NCI-H2081 (cell line): ENCODE measurements at places on chromosomes 5 and 9.

- DNase-seq: no peak
Observed at GRCh38 chr5:44664711-44665100, 144.0 kb upstream of the MRPS30 start.

GRCh38 chr5:127400539-127400938, 109.9 kb downstream of the MEGF10 start:
- DNase-seq: no peak

- no peak for DNase-seq
Observed at GRCh38 chr5:123800640-123801039, 288.7 kb downstream of the CSNK1G3 start.

DNA sequence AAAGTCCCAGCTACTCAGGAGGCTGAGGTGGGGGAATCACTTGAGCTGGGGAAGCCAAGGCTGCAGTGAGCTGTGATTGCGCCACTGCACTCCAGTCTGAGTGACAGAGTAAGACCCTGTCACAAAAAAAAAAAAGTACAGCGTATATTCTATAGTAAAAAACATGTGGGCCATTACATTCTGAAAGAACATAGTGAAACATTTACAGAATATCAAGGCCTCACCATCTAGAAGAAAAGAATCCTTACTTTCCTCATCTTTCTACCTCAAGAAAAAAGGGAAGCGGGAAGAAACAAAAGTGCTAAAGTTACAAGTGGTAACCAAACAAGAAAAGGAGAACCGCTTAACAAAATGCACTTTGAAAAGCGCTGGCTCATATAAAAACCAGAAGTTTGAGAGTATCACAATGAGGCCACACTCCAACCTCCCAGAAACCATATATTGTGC, 5.7 kb upstream of the SYK start:
- no peak for DNase-seq

- DNase-seq: no peak
Observed at GRCh38 chr5:74325866-74326265, 314.7 kb downstream of the ENC1 start.

- DNase-seq: peak; percentile 9
Observed at GRCh38 chr9:96317335-96317980, 15.5 kb upstream of the HSD17B3 start.

GRCh38 chr5:143800715-143801114, 11.2 kb upstream of the HMHB1 start:
- DNase-seq: no peak

GRCh38 chr9:76591256-76591950, 132.4 kb downstream of the GCNT1 start:
- no peak for DNase-seq

GRCh38 chr9:5586391-5586802, 42.5 kb upstream of the RIC1 start:
- DNase-seq: no peak

GRCh38 chr5:168041583-168041982, 249.9 kb upstream of the WWC1 start:
- DNase-seq: no peak

GRCh38 chr9:104743376-104743985, 4.0 kb upstream of the NIPSNAP3A start:
- peak; percentile 51 for DNase-seq

DNA sequence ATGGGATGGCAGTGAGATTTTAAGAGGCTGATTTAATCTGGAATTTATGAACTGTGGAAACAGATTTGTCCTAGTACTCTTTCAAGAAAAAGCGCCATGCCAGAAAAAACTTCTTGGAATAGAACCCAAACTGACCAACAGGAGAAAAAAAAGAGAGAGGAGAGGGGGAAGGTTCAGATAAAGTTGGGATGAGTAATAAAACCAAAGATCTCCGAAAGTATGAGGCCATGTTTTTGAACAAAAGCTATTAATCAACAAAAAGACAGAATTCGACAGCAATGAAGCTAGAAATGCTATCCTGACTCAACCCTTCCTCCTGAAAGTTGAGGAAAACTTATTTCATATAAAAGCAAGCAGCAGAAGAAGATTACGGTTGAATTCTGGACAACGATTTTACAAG, 135.5 kb downstream of the CEMIP2 start:
- no peak for DNase-seq

- no peak for DNase-seq
Observed at GRCh38 chr9:114031037-114031630, 47.0 kb downstream of the AMBP start.

DNA sequence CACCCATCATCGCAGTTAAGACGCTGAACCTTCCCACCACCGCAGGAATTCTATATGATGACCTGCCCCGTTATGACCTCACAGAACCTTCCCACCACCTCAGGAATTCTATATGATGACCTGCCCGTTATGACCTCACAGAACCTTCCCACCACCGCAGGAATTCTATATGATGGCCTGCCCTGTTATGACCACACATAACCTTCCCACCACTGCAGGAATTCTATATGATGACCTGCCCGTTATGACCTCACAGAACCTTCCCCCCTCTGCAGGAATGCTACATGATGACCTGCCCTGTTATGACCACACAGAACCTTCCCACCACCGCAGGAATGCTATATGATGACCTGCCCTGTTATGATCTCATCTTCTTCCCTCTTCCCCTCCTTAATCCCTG, 64.3 kb downstream of the IRX1 start:
- no peak for DNase-seq

DNA sequence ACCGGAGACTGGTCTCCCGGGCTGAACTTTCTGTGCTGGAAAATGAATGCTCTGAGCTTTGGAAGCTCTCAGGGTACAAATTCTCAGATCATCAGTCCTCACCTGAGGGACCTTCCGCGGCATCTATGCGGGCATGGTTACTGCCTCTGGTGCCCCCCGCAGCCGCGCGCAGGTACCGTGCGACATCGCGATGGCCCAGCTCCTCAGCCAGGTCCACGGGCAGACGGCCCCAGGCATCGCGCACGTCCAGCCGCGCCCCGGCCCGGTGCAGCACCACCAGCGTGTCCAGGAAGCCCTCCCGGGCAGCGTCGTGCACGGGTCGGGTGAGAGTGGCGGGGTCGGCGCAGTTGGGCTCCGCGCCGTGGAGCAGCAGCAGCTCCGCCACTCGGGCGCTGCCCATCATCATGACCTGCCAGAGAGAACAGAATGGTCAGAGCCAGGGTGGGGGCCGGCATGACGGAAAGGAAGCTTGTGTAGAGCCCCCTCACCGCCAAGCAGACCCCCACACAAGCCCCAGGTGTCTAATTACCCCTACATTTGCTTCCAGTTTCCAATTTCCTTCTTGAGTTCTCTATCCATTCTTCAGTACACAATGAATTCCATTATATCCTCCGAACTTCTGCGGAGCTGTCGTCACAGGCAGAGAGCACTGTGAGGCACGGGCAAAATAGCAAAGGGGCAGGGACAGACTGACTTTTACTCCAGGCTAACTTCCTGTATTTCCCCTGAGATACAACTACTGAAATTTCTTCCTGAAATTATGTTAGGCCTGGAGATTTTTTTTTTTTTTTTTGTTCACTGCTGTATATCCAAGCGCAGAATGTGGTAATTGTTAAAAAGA, 23.2 kb downstream of the CDKN2A start:
- DNase-seq: no peak

DNA sequence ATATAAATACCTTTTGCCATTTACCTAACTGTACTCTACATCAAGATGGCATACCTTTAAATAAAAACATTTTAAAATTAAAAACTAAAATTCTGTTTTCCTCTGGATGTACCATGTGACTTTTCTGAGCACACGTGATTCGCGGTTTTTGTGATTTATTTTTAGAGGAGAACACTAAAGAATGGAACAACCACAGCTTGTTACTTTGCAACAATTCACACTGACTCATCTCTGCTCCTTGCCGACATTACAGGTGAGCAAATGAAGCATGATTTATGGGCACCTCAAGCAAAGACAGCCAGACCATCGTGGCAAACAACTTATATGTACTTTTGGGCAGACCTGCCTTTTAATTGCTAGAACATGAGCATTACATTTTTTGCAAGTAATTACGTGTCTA, 61.3 kb downstream of the GDA start:
- no peak for DNase-seq

- DNase-seq: no peak
Observed at GRCh38 chr9:121954477-121955140, 138.5 kb downstream of the TTLL11 start.

- peak; percentile 87 for DNase-seq
Observed at GRCh38 chr9:136051837-136052471, 43.1 kb downstream of the NACC2 start.

- DNase-seq: no peak
Observed at GRCh38 chr9:116049456-116049855, 104.1 kb upstream of the PAPPA start.

DNA sequence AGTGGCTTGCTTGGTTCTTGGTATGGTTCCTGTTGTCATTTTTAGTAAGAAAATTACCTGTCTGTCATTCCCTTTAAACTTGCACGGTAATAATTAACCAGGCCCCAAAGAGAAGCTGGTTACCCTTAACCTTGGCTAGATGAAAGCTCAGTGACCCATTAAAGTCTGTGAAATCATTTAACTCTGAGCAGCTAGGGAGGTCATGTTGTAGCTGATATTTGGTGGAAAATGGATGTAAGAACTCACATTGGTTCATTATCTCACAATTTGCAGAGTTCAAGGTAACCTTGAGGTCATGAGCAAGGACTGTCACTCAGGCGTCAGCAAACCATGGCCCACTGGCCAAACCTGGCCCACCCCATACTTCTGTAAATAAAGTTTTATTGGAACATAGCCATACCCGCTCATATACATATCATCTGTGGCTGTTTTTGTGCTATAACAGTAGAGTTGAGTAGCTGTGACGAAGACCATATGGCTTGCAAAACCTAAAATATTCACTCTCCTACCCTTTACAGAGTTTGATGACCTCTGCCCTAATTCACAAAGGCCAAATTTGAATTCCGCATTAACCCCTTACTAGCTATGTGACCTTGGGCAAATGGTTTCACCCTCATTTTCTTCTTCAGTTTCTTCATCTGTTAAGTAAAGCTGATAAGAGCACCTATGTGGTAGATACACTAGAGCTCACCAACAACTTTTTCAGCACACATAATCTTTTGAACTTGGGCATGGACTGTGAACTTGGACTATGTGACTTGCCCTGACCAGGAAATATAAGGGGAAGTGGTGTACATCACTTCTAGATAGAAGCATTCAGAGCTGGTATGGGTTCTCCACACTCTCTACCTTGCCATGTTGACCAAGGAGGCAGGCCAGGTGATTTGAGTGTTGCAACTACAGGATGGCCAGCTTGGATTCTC, 61.5 kb upstream of the CPEB4 start:
- DNase-seq: no peak

DNA sequence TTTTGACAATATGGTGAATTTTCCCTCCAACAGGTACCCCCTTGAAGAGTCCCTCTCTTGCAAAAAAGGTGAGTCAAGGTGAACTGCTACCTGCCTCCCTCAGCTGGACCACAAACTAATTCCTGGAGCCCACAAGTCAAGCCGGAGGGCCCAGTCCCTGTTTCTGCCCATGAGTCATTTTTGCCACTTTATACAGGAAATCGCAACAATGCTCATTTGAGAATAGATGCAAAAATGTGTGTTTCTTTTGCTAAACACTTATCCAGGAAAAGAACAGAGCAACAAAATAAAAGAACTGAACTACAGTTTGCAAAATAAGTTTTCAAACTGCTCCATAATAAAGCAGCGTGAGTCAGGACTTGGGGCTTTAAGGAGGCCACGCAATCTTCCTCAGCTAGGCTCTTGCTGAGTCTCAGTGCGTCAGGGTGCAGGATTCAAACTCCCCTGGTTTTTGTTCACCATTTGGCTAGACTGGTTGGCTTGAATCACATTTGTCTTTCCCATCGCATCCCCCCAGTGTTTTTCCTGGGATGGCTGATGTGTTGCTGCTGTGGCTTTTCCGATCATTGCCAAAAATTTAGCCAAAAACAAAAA, 102.7 kb downstream of the GOLPH3 start:
- DNase-seq: no peak

GRCh38 chr9:136977223-136977622, at the start of gene PTGDS:
TSS of gene PTGDS (plus strand) at chr9:136977504. CDS start at chr9:136977579, 75 bp downstream.
- no peak for DNase-seq

GRCh38 chr9:84709056-84709455, 39.5 kb downstream of the NTRK2 start:
- no peak for DNase-seq

DNA sequence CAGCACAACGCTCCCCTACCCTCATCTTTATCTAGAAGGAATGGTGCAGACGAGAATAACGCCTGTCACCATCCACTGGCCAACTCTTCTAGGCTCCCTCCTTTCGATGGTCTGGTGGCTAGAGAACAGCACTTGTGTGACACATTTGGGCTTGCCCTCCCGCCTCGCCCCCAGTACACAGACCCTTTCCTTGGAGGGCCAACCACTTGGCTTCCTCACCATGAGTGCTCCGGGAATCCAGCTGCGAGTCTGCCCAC, 1.4 kb downstream of the GNAQ start:
- DNase-seq: peak; percentile 33

- no peak for DNase-seq
Observed at GRCh38 chr9:134041649-134041962, 16.3 kb downstream of the BRD3OS start.

DNA sequence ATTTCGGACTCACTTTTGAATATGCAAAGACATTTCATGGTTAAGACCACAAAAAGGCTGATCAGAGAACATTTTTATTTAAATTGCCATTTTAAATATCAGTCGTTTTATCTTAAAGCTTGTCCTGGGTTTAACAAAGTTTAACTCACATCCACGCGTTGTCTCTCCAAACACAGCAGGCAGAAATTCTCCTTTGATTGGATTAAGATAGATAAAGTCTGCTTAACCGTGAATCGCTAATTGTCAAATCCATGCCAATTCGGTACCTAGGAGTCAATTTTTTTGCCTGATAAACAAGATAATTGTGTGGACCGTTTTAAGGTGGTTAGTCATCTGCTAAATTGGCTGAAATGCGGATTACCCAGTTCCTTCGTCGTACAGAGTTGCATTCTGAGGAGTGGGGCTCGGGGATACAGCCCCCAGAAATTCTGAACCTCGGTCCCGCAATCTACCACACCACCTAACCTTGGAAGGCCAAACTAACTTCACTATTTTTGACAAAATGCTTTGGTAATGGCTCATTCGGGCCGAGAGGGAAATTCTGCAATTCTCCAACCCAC, 665 bp upstream of the BTF3 start:
- peak; percentile 12 for DNase-seq

DNA sequence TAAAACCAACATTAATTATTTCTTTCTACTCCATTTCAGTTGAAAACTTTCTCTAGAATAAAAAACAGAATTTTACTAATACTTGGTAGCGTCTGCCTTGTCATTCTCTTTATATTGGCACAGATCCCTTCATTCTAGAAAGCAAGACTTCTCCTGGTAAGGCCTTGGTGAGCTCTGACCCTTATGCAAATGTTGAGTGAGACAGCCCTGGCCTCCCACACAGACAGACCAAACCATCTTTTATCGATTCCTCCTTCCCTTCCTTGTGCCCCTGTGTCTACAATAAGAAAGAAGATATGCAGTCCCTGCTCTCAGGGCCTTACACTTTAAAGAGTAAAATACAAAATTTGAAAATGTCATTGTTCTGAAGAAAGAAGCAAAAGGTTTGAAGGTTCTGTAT, 262.2 kb downstream of the EFNA5 start:
- DNase-seq: no peak

DNA sequence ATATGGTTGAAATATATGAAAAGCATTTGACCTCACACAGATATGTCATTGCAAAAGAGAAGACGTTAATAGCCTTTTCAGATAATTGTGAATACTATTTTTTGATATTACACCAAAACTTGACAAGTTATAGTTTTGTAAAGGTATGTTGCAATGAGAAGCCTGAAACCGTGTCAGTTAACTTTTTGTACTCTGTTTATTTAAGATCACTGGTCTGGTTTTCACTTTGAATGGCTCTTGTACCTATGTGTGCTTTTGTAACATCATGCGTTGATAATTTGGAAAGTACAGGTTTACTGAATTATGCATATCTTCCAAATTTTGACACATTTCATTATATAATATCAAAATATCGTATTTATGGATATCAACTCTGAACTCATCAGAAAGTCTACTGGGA, 177.2 kb downstream of the PBX3 start:
- no peak for DNase-seq
